Kidney epithelial cell (primary cell): ENCODE measurements at places on chromosomes 16 and 17. TPM values are rescaled to one million over a fixed set of nuclear protein-coding genes. Genes with fewer than 3 reads are reported as not detected.

The MT2A gene
- total RNA-seq: 139 and 338 TPM in 2 replicates

The KRTAP3-2 gene
- not detected in 2 replicates for total RNA-seq

The KRTAP4-6 gene
- not detected in 2 replicates for total RNA-seq

The CA10 gene
- total RNA-seq: 0.13 TPM in 1 of 2 replicates, not detected in the other

The SCN4A gene
- total RNA-seq: 0.07 and 0.33 TPM in 2 replicates

The ZNF629 gene
- total RNA-seq: 22.8 and 23.9 TPM in 2 replicates

The RCVRN gene
- total RNA-seq: 0.21 TPM in 1 of 2 replicates, not detected in the other

The CLEC19A gene
- total RNA-seq: not detected in 2 replicates

The ZP2 gene
- not detected in 2 replicates for total RNA-seq

GRCh38 chr17:11324021-11324420 is 83.0 kb downstream of the SHISA6 start:
- DNase-seq: no peak

GRCh38 chr16:65917466-65917865 is 449.0 kb upstream of the CDH5 start:
- DNase-seq: no peak

DNA sequence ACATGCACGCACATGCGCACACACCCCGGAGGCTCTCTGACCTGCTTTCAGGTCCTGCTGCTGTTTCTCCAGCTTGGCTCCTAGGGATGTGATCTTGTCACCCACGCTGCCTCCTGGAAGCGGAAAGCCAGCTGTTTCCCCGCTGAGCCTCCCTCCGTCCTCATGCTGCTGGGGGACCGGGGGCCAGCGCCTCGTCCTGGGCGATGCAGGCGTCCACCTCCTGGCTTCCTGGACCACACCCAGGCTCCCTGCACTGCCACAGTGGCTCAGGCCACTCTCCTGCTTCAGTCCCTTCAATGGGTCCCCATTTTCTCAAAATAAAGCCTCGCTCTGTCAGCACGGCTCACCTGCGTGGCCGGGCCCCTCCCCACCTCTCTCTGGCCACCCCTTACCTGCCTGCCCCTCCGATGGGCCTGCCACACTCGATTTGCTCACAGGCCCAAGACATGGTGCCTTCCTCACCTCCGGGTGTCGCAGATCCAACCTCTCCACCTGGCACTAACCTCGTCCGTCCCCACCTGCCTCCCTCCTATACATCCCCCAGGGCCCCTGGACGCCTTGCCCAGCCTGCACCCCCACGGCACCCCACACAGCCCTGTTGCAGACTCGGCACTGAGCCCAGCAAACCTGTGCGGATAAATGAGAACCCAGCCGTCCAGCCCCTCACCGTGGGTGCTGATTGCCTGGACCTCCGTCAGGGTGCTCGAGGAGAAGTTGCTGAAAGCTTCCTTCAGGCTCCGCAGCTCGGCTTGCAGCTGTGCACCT is 6.6 kb downstream of the ASGR2 start:
- DNase-seq: no peak

GRCh38 chr17:48505788-48506187 is 25.0 kb downstream of the HOXB1 start:
- peak; percentile 83 for DNase-seq

- no peak for DNase-seq
These were observed 123.4 kb upstream of the IRX3 start for GRCh38 chr16:54409982-54410381.

- DNase-seq: no peak
These were observed 203.8 kb upstream of the CHMP6 start for GRCh38 chr17:80787881-80788280.

- DNase-seq: peak; percentile 60
These were observed 1.5 kb upstream of the PSMD3 start for GRCh38 chr17:39979016-39979670.

DNA sequence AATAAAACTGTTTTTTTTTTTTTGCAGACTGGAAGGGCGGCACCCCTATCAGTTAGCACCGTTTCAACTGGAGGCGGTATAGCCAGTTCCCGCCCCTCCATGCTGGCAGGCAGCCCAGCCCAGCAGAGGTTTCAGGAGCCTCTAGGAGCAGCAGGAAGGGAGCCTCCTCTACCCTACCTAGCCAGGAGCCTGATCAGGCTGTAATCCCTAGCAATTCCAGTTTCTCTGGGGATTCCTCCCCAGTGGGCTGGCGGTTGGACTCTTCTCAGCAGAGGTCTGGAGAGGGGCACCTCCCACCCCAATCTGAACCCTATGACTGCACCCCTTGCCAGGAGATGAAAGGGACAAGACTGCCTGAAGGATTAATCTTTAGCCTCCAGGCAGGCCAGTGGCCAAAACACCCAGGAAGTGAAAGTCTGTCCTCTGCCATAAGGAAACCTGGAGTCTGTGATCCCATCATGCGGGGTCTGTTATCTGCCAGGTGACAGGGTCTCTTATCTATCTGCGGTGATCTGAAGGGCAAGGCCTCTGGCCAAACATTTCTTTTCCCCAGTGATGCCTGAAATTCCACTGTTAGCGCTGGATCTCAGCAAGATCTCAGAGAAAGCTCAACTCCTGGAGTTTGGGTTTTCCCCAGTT is 4.9 kb upstream of the CDH1 start:
- DNase-seq: no peak

DNA sequence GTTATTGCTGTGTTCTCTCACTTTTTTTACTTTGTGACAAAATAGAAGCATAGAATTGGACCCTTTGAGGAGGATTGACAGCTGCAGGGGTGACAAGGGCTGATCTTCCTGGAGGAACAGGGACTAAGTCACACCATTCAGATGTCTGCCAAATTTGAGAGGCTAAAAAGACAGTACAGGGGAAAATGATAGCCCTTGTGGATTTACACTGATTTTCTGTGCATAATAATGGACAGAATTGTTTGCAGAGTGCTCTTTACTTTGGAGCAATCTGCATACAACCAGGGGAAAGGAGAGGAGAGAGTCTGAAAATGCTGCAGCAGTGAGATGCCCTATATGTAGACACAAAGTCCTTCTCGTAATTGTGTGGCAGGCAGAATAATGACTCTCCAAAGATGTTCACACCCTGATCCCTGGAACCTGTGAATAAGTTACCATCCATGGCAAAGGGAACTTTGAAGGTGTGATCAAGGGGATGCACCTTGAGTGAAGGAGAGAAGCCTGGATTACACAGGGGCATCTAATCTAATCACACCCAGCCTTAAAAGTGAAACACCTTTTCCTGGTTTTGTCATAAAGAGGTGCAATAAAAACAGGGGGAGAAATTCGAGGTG is 221.4 kb upstream of the CPHXL start:
- no peak for DNase-seq

- DNase-seq: no peak
These were observed 529.0 kb downstream of the KCNJ18 start for GRCh38 chr17:22221344-22221743.

GRCh38 chr16:15907863-15908478 is 19.6 kb upstream of the CEP20 start:
- DNase-seq: no peak

- no peak for DNase-seq
These were observed 34.2 kb downstream of the PIEZO1 start for GRCh38 chr16:88750854-88751253.

- no peak for DNase-seq
These were observed 254.4 kb upstream of the FOXF1 start for GRCh38 chr16:86255966-86256365.

GRCh38 chr17:77929180-77929564 is 29.3 kb upstream of the TNRC6C start:
- DNase-seq: no peak

DNA sequence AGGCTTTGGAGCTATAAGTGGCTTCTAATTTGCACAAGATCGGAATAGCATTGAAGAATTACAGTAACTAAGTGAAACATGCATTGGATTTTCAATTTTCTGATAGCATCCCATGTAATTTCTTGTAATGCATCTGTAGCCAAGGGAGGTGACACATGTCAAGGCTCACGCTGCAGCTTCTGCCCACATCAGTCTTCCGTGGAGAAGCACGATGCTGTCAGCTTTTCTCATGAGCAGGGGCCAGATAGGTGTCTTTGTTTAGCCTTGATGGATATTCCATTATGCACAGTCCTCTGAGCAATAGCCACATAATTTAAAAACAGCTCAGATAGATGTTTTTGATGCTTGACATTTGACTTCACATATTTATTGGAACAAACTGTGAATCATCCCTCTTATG is 1046.9 kb upstream of the EEF2KMT start:
- DNase-seq: no peak

DNA sequence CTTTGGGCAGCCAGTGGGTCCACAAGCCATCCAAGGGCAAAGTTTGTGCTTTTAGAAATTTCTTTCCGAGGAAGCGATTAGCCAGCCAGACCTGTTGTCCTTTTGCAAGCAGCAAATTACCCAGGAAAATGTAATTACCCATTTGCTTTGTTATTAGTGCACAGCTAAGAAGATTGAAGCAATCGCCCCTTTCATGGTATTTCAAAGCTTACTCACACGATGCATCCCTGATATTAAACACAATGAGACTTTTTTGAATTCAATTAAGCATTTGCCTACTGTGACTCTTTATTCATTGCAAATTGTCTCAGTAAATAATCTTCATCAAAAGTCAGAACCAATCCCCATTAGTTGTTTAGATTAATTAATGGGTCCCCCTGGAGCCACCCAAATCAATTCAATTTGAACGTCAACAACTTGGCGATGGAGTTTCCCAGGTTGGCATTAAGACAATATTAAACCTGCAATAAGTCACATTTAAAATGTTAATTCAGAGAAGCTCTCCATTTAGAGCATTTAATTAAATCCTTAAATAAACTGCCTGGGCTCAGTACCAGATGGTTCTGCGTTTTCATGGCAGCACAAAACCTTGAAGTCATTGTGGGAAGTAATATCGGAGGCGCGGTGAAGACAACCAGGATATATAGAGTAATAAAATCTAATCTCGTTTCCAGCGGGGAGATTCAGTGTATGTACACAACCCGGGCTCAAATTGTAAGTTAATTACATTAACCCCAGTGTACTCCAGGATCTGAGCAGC is 366.2 kb upstream of the TNRC6C start:
- DNase-seq: no peak

DNA sequence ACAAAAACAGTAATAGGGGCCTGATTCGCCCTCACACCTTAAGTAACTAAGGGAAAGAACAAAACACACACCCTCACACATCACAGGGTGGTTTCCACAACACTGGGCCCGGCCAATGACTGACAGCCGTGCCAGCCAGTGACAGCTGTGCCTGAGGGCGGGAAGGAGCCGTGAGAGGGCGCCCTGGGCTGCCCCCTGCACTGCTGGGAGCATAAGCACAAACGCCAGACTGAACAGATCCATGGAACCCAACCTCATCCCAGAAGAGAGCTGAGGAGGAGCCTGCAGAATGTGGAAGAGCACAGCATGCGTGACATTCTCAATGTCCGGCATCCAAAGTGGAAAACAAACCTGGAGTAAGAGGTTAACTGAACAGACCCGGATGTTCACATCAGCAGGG is 16.0 kb downstream of the CSNK1D start:
- DNase-seq: no peak

GRCh38 chr17:55776271-55776670 is 25.4 kb downstream of the PCTP start:
- no peak for DNase-seq

DNA sequence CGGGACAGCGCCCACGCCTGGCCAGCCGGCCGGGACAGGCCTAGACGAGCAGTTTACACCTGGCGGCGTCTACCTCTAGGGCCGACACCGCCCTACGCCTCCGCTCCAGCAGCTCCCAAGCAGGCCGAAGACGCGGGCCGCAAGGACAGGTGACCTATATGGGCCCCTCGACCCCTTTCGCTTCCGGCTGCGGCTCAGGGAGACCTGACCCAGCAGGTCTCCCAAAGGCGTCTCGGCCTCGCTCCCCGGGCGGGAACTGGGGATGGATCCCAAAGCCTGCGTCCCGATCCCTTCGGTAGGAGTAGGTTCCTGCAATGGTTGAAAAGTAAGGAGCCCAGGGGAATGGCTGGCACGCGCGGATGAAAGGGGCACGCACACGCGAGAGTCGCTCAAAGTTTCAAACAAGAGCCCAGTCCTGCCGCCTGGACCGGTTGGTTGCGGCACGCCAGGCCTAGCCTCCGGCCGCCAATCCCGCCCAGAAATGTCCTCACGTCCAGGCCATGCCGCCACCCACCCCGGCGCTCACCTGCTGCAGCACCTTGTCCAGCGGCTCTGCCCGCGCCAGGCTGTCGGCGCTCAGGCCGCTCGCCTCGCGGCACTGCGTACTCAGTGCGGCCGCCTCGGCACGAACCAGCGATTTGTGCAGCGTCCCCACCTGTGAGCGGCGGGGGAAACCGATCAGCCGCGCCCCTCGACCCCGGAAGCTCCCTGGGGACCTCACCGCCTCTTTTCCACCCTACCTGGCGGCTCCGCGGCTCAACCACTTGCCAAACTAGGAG is 630 bp downstream of the ESRP2 start:
- no peak for DNase-seq

DNA sequence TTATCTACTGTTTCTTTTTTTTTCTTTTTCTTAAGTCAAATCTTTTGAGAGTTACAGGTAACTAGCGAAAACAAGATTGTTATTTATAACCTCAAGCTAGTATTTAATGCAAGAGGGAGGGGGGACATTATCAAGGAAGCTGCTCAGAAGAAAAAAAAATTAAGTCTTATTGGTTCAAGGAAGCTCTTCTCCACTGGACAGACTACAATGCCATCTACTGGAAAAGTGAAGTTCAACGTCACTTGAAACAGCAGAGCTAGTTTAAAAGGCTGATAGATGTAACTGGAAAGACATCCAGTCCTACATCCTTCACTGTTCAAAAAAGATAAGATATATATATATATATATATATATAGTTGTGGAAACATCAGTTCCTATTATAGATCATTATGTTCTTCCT is 418.0 kb upstream of the PSMD7 start:
- peak; percentile 32 for DNase-seq

- DNase-seq: no peak
These were observed 16.8 kb upstream of the SUZ12 start for GRCh38 chr17:31919802-31920525.

DNA sequence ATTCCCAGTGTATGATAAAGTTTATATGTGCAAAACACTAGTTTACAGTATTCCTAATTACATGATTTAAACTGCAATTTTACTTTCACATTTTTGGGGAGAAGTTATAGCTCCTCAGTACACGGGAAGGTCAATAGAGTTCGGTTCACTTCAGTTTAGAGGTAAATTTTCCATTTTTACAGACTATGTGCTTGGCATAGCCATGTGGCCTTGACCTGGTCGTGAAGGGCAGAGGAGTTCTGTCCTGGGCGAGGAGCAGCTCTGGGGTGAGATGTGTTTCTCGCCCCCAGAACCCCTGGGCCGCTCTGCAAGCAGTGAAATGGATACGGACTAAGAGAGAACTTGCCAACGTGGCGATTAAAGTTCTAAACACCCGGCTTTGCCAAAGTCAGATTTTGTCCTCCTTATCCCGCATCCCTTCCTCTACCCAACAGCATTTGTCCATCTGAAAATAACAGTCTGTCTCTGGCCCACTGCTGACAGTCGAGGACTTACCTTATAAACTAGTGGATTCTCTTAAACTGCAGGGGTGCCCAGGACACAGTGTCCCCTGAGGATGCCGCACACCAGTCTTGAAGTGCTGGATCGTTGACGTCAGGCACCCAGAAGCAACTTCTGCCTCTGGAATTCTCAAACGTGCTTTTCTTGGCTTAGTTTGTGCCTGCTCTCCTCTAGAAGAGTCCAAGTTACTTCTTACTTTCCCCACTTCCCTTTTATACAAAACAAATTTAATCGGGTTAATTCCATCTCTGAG is 1.5 kb upstream of the SIAH1 start:
- no peak for DNase-seq

- no peak for DNase-seq
These were observed 91.3 kb downstream of the KATNIP start for GRCh38 chr16:27641260-27641659.

GRCh38 chr17:56108811-56109284 is 44.4 kb upstream of the ANKFN1 start:
- peak; percentile 71 for DNase-seq
